NCI-H187 treated with DMSO at 0.1 percent for 48 hours (cell line): ENCODE measurements at places on chromosomes 5 and 9.

GRCh38 chr5:118211606-118212005 lies 776.7 kb downstream of the DTWD2 start:
- no peak for DNase-seq

DNA sequence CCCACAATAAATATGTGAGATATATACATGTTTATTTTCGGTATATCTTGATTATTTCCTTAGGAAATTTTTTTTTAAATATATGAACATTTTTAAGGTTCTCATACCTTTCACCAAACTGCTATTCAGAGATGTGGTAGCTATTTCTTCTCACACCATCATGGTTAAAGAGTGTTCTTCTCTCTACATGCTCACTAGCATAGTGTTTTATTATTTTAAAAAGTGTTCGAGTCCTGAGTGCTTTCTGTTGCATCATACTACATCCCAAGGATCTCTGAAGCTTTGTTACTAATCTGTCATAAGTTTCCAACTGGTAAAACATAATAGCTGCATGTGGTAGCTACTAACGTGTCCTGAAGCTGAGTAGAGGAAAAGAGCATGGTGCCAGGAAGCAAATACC lies 177.4 kb upstream of the GLRA1 start:
- no peak for DNase-seq

- DNase-seq: no peak
These were observed 10.0 kb upstream of the CRB2 start for GRCh38 chr9:123346026-123346425.

DNA sequence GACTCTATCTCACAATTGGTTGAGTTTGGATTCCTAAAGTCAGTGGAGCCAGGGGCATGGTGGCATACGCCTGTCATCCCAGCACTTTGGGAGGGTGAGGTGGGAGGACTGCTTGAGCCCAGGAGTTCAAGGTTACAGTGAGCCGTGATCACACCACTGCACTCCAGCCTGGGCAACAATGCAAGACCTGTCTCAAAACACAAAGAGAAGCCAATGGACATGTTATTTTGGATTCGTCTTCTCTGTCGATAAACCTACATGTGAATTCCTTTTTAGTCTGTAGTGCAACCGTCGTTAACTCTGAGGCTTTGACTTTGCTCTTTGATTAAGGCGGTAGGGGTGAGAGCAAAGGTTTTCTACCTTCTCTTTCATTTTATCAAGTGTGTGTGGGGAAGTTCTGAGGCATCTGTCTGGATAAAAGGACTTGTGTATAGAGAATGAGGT lies 142.7 kb downstream of the KDM4C start:
- no peak for DNase-seq

- DNase-seq: no peak
These were observed 150.3 kb downstream of the XRCC4 start for GRCh38 chr5:83227611-83228010.

DNA sequence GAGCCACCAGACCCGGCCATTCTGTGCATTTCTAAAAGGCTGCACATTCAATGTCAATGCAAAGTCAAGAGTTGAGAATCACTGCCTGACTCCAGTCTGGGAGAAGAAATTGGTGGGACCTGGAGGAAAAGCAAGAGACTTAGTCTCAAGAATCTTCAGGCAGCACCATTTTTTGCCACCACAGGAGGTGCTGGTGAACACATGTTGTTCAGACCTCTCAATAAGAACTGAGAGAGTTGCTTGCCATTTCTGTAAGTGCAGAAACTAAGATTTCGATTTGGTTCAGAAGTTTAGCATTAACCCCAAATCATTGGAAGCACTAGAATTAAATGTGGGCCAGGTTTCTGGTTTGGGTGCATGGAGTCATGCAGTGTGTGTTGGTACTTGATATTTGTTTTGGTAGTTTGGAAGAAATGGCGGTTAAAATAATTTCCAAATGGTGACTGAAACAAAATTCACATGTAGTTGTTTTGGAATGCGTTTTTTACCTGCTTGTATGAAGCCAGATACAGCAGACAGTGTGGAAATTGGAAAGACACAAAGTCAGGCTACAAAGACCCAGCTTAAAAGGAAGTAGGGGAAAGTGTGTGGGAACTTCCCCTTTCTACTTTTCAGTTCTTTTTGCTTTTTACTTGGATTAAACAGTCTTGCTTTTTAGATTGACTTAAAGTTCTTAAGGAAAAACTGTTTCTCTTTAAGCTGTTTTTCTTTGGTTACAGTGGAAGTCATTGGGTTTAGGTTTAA lies 20.4 kb downstream of the PDE8B start:
- no peak for DNase-seq

GRCh38 chr9:130606887-130607600 lies 27.7 kb downstream of the FUBP3 start:
- no peak for DNase-seq

DNA sequence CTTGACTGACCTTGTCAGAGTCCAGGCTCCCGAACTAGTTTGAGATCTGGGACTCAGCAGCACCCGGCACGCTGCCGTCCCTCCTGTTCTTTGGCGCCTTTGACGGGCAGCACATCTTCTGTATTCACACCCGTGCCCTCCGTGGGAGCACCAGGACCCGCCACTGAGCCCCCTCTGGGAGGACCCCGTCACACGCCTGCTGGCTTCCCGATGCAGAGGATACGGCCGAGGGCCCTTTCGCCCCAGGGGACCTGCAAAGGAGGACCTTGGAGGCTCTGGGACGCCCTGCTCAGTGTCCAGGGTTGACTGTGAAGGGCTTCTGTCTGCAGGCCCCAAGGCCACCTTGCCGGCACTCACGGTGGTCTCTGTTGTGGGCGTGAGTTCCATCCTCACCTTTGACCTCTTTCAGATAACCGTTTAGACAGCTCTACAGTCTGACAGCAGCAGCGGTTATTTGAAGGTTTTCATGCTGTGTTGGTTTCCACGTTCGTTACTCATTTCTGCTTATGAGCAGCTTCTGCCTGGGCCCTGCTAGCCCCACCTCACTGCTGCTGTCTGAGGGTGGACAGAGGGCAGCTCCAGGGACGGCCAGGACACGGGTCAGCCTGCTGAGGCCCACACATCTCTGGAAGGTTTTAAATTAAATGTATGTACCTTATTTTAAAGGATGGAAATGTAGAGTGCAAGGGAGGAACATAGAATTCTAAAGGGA lies 12.6 kb upstream of the EXOC3 start:
- no peak for DNase-seq

DNA sequence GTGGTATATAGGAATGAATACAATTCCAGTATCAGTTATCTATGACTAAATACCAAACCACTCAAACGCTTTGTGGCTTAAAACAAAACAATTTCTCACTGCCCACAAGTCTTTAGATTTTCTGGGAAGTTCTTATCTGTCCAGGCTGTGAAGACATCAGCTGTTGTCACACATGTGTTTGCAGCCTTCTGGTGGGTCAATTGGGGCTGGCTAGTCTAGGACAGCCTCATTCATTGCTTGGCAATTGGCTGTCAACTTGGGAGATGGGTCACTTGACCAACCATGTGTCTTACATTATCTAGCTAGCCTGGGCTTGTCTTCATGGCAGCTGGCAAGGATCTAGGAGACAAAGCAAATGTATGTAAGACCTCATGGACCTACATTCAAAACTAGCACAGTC lies 53.8 kb upstream of the PAPPA start:
- no peak for DNase-seq

DNA sequence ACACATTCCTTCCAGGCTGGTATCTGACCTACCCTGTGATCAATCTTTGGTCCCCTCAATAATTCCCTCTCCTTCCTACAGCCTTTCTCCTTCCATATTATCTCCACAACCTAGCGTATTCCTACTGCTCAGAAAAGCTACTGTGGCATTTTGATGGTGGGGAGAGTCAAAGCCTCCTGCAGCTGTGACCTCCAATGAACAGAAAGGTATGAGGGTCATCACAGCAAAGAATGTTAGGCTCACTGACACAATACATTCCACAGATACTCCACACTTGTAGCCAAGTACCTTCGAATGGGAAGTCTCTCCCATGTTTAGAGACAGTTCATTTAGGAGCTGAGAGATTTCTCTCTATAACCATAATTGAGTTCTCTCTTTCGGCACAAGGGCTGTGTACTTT lies 5.9 kb downstream of the FBN2 start:
- DNase-seq: no peak

- DNase-seq: no peak
These were observed 1692.7 kb downstream of the EFNA5 start for GRCh38 chr5:105978011-105978410.

DNA sequence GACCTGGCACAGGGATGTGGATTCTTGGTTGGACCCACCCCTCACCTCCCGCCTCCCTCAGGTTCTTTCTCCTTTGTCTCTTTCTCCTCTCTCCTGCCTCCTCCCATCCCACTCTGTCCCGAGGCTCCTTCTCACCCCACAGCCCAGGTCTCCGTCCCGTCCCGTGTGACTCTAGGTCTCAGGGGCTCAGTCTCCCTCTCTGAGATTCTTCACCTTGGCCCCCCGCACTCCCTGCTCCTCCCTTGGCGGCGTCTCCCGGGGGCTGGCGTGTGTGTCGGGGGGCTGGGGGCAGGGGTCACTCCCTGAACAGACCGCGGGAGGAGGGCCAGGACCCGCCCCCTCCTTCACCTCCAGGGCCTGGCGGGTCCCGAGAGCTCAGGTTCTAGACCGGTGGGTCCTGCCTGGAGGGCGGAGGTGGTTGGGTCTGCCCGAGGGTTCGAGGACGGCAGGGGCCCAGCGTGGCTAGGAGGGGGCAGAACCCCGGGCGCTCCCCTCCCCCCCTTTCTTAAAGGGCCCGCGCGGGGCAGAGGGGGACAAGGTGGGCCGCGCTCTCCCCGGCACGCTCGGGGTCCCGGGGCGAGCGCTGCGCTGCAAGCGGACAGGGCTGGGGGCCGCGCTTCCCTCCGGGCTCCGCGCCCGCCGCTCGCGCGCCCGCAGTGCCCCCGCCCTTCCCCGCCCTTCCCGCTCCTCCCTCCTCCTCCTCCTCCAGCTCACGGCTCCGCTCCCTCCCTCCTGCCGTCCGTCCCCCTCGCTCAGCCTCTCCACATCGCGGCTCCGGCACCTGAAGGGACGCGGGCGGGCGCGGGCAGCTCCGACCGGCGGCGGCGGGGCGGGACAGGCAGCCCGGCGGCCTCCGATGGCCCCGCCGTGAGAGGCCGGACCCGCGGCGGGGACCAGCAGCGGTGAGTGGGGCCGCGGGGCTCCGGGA lies at the start of gene PSD2:
Gene PSD2, plus strand, starts transcription at position 735 of the 928 bp plus-strand sequence. CDS start 13,633 bp downstream, outside the sequence.
- DNase-seq: no peak

DNA sequence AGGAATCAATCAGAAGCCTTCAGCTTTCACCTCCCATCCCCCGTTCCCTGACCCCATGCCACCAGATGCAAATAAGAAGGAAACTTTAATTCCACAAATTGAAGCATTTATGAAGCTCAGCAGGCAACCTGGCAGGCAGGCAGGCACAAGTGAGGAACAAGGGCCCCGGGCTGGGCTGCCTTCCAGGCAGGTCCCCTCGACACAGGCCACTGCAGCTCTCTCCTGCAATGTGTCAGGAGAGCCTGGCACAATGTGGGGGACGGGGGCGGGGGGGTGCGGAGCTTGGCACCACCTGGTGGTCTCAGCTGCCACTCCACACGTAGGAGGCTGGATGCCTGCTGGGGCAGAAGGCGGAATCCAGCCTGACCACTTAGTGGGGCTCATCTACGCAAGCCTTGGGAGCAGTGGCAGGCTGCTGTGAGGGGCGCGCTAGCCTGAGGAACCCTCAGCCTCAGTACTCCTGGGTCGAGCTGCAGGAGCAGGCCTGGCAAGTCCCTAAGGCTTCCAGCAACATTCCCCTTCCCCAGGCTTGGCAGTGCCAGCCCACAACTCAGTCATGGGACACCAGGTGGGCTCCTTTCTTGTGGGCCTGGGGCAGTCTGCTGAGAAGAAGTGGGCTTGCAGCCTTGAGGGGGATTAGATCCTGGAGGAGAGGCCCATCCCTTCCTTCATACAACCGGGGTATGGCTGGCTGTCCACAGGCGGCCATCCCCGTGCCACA lies 50.2 kb upstream of the KCNMB1 start:
- DNase-seq: no peak

GRCh38 chr9:131201856-131202255 lies 74.5 kb downstream of the FAM78A start:
- DNase-seq: no peak

GRCh38 chr5:161084115-161084514 lies 232.1 kb upstream of the ATP10B start:
- DNase-seq: no peak

DNA sequence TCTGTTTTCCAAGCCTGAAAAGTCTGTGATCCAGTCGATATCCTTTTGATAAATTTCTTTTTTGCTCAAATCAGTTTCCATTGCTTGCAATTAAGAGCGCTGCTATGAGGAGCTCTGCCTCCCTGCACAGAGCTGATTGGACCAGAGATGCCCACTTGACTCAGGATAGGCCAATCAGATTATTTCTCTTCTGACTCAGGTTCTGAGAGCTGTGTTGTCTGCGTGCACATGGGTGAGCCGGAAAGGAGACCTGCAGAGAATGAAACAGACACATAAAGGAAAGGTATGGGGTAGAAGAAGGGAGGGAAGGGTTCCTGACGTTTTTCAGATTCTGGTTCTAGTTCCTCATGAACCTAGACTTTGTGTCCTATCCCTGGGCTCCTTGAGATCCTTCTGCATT lies 15.8 kb upstream of the FABP6 start:
- no peak for DNase-seq

GRCh38 chr5:118990582-118990981 lies 2.2 kb upstream of the DTWD2 start:
- no peak for DNase-seq

DNA sequence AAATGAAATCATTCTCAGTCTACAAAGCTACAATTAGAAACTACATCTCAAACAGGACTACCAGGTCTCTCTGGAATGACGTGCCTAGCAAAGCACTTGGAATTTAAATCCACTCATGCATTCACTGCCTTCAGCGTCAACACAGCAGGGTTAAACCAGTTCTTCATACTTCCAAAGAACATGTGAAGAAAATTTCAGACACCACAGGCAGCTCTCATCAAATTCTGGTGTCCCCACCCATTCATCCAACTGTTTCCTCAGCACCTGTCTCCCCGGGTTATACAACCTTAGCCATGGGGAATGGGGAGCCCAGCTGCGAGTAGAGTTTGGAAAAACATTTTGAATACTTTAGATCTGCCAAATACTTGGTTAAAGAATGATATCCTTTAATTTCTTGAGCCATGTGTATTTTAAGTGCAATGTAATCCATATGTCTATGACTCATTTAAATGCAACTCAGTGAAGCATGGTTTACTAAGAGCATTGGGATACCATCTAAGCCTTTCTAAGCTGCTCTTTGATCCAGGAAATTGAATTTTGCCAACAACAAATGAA lies 17.5 kb downstream of the ADAM19 start:
- DNase-seq: no peak
